ENCODE measurements at places on chromosomes 1 and 21. TPM values are rescaled to one million over a fixed set of nuclear protein-coding genes. Genes with fewer than 3 reads are reported as not detected.

DNA sequence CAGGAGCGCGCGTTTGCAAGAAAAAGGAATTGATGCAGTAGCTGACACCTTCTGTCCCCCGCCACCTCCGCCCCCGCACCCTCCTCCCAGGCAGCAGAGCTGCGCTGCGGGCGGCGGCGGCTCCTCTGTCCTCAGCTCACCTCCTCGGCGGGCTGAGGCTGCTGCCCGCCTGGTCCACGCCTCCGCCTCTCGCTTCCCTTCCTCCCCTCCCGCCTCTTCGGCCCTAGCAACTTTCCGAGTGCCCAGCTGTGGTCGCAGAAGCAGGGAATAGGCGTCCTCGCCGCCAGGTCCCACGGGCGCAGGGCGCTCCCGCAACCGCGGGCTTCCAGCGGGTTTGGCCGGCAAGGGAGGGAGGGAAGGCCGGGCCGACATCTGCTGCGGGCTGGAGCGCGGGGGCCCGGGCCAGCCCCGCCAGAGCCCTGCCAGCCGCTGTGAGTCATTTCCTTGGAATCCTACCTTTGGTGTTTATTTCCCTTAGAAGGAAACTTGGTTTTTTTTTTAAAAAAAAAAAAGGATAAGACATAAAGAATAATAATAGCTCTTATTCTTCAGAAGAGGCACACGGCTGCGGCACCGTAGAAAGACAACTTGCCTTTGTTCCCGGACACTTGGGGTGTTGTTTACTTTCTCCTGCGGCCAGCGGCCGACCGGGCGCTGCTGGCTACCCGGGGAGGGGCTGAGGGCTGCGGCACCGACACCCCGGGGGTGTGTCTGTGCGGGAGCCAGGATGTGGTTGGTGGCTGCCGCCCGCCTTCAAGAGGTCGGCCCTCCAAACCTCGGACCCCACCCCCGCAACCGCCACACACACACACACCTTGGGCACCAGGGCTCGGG, 1.1 kb downstream of the SERTAD4 start:
- peak; percentile 37 for DNase-seq
- H3K27me3 ChIP-seq = peaks cover 16% of the 10 kb centered on the region
- H3K4me1 ChIP-seq = peaks cover 58% of the 10 kb centered on the region
- H3K36me3 ChIP-seq = no peaks in the 10 kb centered on the region
- H3K27ac ChIP-seq = peak overlapping the region; percentile 91

GRCh38 chr1:233728721-233729120, 114.8 kb downstream of the KCNK1 start:
- no peaks in the 10 kb centered on the region for H3K36me3 ChIP-seq
- H3K27me3 ChIP-seq = no peaks in the 10 kb centered on the region
- no peak overlapping the region for H3K4me3 ChIP-seq
- H3K27ac ChIP-seq = no peak overlapping the region
- H3K4me1 ChIP-seq = peaks cover 17% of the 10 kb centered on the region
- DNase-seq = no peak

The RGS13 gene
- 0.22 TPM for total RNA-seq

GRCh38 chr1:98702976-98703375, 41.5 kb downstream of the SNX7 start:
- H3K27ac ChIP-seq = no peak overlapping the region
- no peaks in the 10 kb centered on the region for H3K27me3 ChIP-seq
- no peak for DNase-seq
- H3K36me3 ChIP-seq = peaks cover 27% of the 10 kb centered on the region
- no peaks in the 10 kb centered on the region for H3K4me1 ChIP-seq
- H3K4me3 ChIP-seq = no peak overlapping the region
